ENCODE measurements at places on chromosomes 4 and X.

GRCh38 chr4:41934514-41934900 lies 722 bp upstream of the TMEM33 start:
- DNase-seq = no peak

DNA sequence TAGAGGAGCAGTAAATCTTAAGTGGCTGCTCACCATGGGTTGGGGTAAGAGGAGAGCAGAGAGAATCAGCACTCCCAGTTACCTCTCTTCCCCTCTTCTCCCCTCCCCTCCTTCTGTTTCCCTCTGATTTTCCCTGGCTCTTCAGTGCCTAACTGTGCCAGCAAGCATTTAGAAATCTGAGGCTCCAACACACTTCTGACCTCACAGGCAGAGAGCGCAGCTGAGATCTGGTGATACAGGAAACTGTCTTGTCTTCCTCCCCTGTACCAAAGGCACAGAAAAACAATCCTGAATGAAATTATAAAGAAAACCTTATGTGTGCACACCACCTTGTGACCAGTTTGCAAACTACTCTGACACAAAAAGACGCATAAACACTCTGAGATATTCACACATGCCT lies 82.4 kb upstream of the SMIM10 start:
- peak; percentile 33 for DNase-seq

DNA sequence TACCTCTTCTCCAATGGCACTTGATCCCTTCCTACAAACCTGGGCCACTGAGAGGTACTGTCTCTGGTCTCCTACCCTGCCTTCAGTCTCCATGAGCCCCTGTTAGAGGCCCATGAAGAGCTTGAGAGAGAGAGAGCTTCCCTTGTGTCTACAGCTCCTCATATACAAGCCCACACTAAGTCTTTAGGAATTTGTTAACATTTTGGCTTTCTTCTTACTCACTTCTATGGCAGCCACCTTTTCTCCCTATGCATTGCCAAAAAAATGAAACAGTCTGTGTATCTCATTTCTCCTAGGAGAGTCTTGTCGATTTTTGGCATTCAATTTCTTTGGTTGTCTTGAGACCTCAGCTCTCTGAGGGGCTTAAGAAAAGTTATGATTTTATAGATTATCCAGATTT lies 90.9 kb upstream of the LNX1 start:
- DNase-seq = no peak

GRCh38 chr4:131137196-131137595 lies 2011.9 kb upstream of the PCDH10 start:
- DNase-seq = no peak

DNA sequence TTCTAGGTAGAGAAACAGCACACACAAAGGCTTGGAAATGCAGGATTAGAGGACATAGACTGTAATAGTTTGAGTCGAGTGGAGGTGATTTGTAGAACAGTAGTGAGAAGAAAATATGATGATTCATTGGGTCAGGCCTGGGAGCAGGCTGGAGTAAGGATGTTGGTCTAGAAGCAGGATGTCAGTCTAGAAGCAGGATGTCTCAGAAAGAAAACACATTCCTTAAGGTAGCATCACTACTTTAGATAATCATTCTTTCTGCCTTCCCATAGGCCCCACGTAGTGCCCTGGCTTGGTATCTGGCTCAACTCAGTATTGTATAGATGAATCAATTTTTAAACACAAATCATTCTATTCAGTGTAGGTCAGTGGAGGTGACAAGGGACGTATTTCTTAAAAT lies 11.2 kb upstream of the DACH2 start:
- DNase-seq = no peak

DNA sequence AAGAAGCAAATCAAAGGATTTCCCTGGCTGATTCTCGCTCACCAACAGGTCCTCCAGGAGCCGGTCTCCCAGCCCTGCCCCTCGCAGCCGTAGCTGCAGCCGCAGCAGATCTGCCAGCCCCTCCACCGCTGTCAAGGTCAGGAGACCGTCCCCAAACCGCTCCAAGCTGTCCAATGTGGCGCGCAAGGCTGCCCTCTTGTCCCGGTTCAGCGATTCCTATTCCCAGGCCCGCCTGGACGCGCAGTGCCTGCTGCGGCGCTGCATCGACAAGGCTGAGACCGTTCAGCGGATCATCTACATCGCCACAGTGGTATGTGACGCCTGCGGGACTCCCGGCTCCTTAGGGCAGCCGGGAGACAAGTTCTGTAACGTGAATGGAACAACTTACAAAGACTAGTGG lies 25.6 kb downstream of the SPATA18 start:
- DNase-seq = no peak

DNA sequence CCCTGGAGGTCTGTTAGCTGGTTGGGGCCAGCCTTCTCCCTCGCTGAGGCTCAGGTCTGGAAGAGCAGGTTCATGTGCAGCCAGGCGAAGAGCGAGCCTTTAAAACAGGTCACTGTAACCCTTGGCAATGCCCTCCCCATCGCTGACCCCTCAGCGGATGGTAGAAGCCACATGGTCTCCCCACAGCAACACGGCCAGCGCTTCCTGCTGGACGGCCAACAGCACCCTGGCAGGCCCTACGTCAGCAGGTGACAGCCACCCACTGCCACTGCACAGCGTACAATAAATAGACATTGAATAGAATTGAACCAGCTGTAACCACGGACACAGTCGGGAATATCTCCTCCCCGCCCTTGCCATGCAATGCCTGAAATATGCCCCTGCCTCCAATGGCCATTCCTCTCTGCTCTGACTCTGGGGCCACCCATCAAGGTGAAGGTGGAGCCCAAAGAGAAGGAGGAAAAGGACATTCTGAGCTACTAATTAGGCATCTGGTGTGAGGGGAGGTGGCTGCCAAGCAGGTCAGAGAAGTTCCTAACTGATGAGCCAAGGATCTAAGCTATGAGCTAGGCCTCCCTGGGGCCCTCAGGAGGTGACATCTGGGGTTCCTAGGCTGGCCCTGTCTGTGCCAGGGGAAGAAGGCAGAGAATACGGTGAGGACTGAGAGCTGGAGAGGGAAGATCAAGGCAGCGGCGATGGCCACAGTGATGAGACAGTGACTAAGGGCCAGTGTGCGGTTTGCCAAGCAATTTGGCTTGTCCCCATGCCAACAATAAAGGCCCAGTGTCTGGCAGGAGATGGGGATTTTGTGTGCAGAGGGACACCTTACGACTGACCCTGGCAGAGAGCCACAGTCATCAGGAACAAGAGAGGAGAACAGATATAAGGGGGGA lies 202.3 kb downstream of the BCOR start:
- no peak for DNase-seq

Data from CD4-positive, alpha-beta memory T cell (primary cell).